Activated CD8-positive, alpha-beta T cell treated with anti-CD3 and anti-CD28 coated beads, Interleukin-2, amount 10 ng/mL, durations not matched to agents 7 days and 5 days (primary cell): ENCODE measurements at places on chromosomes 12 and 14. TPM values are rescaled to one million over a fixed set of nuclear protein-coding genes. Genes with fewer than 3 reads are reported as not detected.

Gene NANOG
- total RNA-seq, result not detected

Gene ARL6IP4
- total RNA-seq, result 204 TPM

Gene SLC22A17
- 1.1 TPM for total RNA-seq

Gene HPD
- not detected for total RNA-seq

GRCh38 chr12:125143491-125143890 lies 78.3 kb downstream of the AACS start:
- no peak overlapping the region for H3K4me3 ChIP-seq
- no peak overlapping the region for H3K27ac ChIP-seq
- no peaks in the 10 kb centered on the region for H3K4me1 ChIP-seq
- no peaks in the 10 kb centered on the region for H3K36me3 ChIP-seq

- no peak overlapping the region for H3K4me3 ChIP-seq
- no peaks in the 10 kb centered on the region for H3K27me3 ChIP-seq
- H3K27ac ChIP-seq, result peak overlapping the region; percentile 5
- H3K36me3 ChIP-seq, result peaks cover 82% of the 10 kb centered on the region
- H3K4me1 ChIP-seq, result peaks cover 22% of the 10 kb centered on the region
These were observed 14.7 kb downstream of the PCBP2 start for GRCh38 chr12:53466640-53467039.

DNA sequence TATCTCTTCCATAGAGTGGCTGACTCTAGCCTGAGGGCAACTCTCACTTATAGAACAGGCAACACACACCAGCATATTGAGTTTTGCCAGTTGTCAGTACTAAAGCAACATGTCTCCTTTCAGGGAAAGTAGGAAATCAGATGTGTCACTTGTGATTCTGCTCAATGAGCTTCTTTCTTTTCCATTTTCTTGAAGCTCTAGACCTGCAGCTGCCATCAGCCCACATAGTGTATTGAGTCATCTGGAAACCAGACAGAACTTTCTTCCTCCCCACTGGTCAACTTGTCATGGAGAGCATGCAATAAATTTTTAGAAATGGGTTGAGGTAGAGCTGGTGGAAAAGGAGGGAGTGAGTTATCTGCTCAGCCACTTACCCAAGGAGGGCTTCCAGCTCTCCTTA lies 209.0 kb upstream of the PLEKHG7 start:
- H3K4me3 ChIP-seq, result no peak overlapping the region
- H3K36me3 ChIP-seq, result peaks cover 22% of the 10 kb centered on the region
- no peak overlapping the region for H3K27ac ChIP-seq
- H3K27me3 ChIP-seq, result no peaks in the 10 kb centered on the region

- peaks cover 43% of the 10 kb centered on the region for H3K4me1 ChIP-seq
- H3K27me3 ChIP-seq, result no peaks in the 10 kb centered on the region
- no peak overlapping the region for H3K4me3 ChIP-seq
- no peak overlapping the region for H3K27ac ChIP-seq
These were observed 23.4 kb upstream of the TIGAR start for GRCh38 chr12:4297617-4298016.

GRCh38 chr14:75449036-75449435 lies 21.2 kb downstream of the JDP2 start:
- no peaks in the 10 kb centered on the region for H3K36me3 ChIP-seq
- H3K4me3 ChIP-seq, result no peak overlapping the region
- no peak for DNase-seq
- H3K4me1 ChIP-seq, result peaks cover 12% of the 10 kb centered on the region

DNA sequence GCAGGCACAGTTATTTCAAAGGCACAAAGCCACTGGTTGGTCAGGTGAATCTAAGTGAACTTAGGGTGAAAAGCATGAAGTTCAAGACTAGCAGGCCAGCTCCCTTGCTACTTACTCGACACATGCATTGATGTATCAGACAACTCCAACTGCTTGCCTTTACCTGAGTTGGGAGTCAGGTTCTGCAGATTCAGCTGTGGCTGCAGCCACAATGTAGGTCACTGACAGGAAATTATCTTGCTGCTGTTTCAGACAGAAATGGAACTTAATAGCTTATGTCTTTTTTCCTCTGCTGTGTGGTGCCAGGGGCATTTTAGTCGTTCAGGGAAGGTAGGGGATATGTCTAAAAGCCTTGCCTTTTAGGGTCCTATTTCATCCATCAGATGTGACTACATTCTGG lies 125.6 kb upstream of the RPH3A start:
- DNase-seq, result no peak
- peaks cover 2% of the 10 kb centered on the region for H3K27me3 ChIP-seq
- H3K27ac ChIP-seq, result no peak overlapping the region
- H3K4me1 ChIP-seq, result no peaks in the 10 kb centered on the region
- H3K4me3 ChIP-seq, result no peak overlapping the region

DNA sequence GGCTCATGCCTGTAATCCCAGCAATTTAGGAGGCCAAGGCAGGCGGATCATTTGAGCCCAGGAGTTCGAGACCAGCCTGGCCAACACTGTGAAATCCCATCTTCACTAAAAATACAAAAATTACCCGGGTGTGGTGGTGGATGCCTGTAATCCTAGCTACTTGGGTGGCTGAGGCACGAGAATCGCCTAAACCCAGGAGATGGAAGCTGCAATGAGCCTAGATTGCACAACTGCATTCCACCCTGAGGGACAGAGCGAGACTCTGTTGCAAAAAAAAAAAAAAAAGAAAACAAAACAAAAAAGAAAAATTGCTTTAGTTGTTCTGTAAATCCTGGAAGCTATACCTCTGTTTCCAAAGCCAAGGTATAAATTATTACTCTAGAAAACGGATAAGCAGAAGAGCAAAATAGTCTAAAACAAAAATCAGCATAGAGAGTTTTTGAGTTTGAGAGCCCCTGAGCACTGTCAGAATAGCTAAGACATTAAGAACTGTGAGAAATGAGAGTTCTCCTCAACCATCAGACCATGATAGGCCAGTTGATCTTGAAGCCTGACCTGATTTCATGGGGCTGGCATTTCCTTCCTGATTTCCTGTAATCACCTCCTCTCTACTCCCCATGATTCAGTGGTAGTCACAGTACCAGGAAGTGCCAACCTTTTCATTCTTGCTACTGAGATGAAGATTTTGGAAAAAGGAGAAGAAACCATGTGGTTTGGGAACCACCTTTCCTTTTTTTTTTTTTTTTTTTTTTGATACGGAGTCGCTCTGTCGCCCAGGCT lies 31.7 kb downstream of the ATP2A2 start:
- no peaks in the 10 kb centered on the region for H3K27me3 ChIP-seq
- H3K27ac ChIP-seq, result peak overlapping the region; percentile 76
- H3K4me1 ChIP-seq, result peaks cover 43% of the 10 kb centered on the region
- DNase-seq, result no peak
- peaks cover 54% of the 10 kb centered on the region for H3K36me3 ChIP-seq
- no peak overlapping the region for H3K4me3 ChIP-seq

- peaks cover 17% of the 10 kb centered on the region for H3K27me3 ChIP-seq
- H3K4me3 ChIP-seq, result no peak overlapping the region
- no peaks in the 10 kb centered on the region for H3K36me3 ChIP-seq
- peaks cover 2% of the 10 kb centered on the region for H3K4me1 ChIP-seq
These were observed 49.3 kb upstream of the TMPO start for GRCh38 chr12:98465950-98466602.

- peak within 1 kb of the TSS; percentile 83 for H3K4me3 ChIP-seq
- peak within 1 kb of the TSS; percentile 72 for H3K27ac ChIP-seq
- peaks cover 1% of the 10 kb centered on the region for H3K36me3 ChIP-seq
- peak; percentile 45 for DNase-seq
- peaks cover 11% of the 10 kb centered on the region for H3K4me1 ChIP-seq
These were observed at the start of gene CDKL1 for GRCh38 chr14:50396631-50397389. Gene CDKL1 (minus strand): TSS chr14:50396881. CDS start chr14:50395868, 1,013 bp downstream.
